ENCODE measurements at places on chromosomes 12 and 14.

- no peak for DNase-seq
These were observed 14.9 kb upstream of the CCER1 start for GRCh38 chr12:90969851-90970250.

- DNase-seq, result no peak
These were observed 18.6 kb downstream of the SH2B3 start for GRCh38 chr12:111424189-111424792.

- DNase-seq, result no peak
These were observed 19.7 kb upstream of the RAB35 start for GRCh38 chr12:120136093-120136770.

- no peak for DNase-seq
These were observed 47.3 kb downstream of the PTCSC3 start for GRCh38 chr14:36129181-36129580.
